ENCODE measurements at places on chromosomes 4 and X.

GRCh38 chr4:129603241-129603931 is 507.4 kb downstream of the C4orf33 start:
- no peak for DNase-seq

GRCh38 chrX:77975755-77976154 is 6.3 kb upstream of the PGAM4 start:
- DNase-seq = no peak

DNA sequence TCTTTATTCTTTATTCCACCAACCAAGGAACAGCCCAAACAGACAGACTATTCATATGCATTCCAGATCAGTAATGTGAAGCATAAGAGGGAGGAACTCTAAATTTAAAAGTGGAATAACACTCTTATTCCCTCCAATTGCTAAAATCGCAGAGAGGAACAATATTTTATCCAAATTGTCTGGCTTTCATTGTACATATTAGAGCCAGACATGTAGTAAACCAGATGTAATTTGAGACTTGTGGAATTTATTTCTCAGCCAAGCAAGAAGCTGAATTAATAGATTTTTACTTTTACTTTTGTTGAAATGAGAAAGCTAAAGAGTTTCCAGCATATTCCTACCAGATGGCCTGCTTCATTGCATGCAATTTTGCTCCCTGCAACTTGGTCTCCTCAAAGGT is 674.6 kb upstream of the SLIT2 start:
- DNase-seq = no peak

- no peak for DNase-seq
These were observed 35.8 kb downstream of the FAT4 start for GRCh38 chr4:125350470-125351135.

GRCh38 chr4:103996064-103996463 is 276.3 kb upstream of the TACR3 start:
- no peak for DNase-seq

GRCh38 chr4:4759232-4759631 is 100.2 kb upstream of the MSX1 start:
- DNase-seq = no peak

DNA sequence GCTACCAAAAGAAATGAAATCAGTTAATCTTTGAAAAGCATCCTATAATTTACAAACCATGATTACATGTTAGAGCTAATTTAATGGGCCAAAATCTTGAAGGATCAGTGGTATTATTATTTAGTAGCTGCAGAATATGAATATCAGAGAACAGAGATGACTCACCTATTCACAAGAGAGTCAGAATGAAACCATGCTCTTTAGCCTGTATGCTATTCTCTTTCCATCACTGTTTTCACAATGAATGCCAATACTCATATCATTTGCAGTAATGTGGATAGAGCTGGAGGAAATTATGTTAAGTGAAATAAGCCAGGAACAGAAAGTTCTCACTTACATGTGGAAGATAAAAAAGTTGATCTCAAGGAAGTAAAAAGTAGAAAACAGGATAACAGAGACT is 414.1 kb downstream of the CENPC start:
- DNase-seq = no peak

DNA sequence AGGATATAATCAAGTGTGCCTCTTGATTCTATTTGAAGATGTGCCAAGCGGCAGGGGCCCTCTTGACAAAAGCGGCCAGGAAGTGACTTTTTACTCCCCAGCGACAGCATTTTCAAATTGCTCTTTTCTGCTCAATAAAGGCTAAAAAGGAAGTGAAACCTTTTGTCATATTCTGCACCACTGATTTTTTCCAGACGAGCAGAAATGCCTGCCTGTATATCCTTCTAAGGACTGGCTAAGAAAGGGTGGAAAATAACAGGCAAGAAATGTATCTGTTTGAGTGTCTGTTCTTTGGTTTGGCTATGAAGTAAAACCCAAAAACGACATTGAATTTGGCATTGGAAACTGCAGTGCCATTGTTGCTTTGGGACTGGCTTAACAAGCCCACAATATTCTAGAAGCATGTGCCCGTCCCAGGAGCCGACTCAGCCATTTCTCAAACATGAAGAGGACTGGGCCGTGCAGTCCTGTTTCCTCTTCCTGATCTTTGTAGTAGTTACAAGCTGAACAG is 25.4 kb downstream of the TMSB4X start:
- DNase-seq = no peak

DNA sequence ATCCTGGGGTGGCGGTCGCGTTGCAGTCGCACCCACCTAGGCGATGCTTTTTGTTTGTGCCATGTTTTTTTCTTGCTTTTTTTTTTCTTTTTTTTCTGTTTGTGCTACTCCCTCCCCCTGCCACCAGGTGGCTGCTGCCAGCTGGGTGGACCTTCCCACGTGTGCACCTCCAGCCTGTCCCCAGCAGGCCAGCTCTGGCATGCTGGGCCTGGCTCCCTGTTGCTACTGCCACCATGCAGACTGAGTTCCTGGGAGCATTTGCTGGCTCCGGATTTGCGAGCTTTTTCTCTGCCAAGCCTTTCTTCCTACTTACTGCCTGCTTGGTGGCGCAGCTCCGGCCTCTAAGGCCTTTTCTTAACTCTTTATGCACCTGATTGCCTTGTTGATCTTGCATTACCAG is 161.2 kb upstream of the WDFY3 start:
- DNase-seq = no peak

DNA sequence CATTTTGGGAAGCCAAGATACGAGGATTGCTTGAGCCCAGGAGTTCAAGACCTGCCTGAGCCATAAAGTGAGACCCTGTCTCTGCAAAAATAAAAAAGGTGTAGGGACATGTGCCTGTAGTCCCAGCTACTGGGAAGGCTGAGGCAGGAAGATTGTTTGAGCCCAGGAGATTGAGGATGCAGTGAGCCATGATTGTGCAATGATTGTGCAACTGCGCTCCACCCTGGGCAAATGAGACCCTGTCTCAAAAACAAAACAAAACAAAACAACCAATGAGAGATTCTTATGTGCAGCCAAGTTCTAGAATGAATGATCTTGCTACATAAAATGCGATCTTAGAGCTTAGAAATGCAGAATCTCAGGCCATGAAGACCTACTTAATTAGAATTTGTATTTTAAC is 22.5 kb downstream of the SLC9B2 start:
- DNase-seq = no peak

DNA sequence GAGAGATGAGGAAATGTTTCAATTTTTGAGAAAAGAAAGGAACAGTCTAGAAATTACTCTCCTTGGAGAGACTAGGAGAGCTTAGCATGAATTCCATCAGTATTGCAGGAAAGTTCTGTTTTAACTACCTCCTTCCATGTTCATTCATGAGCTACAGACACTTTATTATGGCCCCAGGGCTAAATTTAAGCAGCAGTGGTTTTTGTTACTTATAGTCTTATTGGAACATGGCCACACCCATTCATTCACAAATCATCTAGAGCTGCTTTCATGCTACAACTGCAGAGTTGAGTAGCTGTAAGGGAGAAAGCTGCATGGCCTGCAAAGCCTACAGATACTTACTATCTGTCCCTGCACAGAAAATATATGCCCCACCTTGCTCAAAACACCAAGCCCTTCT is 81.7 kb downstream of the SHISA3 start:
- no peak for DNase-seq

- no peak for DNase-seq
These were observed 690.2 kb downstream of the FAT4 start for GRCh38 chr4:126004941-126005340.

GRCh38 chr4:88908003-88908402 is 149.0 kb downstream of the FAM13A start:
- no peak for DNase-seq

DNA sequence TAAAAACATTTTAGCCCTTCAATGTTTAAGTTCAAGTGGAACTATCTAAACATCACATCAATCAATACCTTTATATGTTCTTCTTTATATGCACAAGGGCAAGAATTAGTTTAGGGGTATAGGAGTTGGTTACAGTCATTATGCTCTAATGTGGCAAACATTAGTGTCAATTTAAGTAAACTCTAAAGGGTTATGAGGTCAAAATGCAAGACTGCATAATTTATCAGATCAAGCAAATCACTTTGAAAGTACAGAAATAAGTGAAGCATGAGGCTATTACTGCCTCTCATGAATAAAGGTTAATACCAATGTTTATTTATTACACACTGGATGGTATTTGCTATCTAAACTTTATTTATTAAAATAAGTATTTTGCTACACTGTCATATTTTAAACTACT is 59.7 kb downstream of the MAB21L2 start:
- no peak for DNase-seq

- DNase-seq = no peak
These were observed 54.2 kb downstream of the AFAP1 start for GRCh38 chr4:7885216-7886006.

GRCh38 chr4:48602763-48603162 is 112.7 kb downstream of the ZAR1 start:
- no peak for DNase-seq

All from stimulated activated CD4-positive, alpha-beta T cell treated with anti-CD3 and anti-CD28 coated beads, TNF-alpha, amount 100 ng/mL, for 4 hours (primary cell).